ENCODE measurements at places on chromosomes 6 and 20.

GRCh38 chr20:19098806-19099578, 113.5 kb upstream of the SLC24A3 start:
- DNase-seq = no peak

- no peak for DNase-seq
Observed at GRCh38 chr6:69973138-69973537, 106.8 kb downstream of the COL19A1 start.

GRCh38 chr6:132893772-132894490, 79.6 kb downstream of the RPS12 start:
- DNase-seq = no peak

GRCh38 chr6:139016337-139017213, 12.0 kb upstream of the ABRACL start:
- DNase-seq = no peak

DNA sequence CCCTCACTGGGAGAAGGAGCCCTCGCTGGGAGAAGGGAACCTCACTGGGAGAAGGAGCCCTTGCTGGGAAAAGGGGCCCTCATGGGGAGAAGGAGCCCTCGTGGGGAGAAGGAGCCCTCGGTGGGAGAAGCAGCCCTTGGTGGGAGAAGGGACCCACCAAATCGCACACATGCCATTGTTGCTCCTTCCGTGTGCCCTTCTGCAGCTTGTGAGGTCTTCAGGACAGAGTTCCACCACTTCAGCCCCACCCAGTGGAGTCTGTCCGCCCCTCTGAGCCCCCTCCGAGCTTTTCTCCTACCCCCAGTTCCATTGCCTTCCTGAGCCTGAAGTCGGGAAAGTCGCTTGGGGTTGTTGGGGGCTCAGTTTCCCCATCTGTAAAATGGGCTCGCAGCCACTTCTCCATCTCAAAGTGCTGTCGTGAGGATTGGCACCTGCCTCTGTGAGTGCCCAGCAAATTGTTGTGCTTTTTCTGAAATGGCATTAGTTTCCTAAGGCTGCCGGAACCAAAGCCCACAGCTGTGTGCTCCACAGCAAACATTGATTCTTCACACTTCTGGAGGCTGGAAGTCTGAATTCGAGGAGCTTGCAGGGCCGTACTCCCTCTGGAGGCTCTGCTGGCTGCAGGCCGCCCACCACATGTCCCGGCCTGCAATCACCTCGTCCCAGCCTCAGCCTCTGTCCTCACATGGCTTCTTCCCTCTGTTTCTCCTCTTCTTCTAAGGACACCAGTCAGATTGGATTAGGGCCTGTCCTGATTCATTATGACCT, 124.7 kb upstream of the PMEPA1 start:
- DNase-seq = peak; percentile 30

DNA sequence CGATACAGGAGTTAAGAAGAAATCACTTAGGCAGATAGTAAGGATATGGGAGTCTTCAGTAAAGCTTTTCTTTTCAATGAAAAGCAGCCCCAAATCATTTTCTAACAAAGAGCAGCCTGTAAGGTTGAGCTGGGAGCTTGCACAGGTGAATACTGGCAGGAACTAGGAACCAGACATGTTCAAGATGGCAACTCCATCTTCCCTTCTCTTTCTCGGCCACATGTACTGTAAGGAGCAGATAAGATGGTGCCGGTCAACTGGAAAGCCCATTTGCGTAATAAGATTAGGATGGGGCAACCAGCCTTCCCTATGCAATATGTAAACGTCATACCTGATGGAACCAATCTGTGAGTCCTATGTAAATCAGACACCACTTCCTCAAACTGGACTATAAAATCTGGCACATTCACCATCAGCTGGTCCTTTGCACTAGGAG, 46.2 kb upstream of the RNGTT start:
- DNase-seq = no peak

DNA sequence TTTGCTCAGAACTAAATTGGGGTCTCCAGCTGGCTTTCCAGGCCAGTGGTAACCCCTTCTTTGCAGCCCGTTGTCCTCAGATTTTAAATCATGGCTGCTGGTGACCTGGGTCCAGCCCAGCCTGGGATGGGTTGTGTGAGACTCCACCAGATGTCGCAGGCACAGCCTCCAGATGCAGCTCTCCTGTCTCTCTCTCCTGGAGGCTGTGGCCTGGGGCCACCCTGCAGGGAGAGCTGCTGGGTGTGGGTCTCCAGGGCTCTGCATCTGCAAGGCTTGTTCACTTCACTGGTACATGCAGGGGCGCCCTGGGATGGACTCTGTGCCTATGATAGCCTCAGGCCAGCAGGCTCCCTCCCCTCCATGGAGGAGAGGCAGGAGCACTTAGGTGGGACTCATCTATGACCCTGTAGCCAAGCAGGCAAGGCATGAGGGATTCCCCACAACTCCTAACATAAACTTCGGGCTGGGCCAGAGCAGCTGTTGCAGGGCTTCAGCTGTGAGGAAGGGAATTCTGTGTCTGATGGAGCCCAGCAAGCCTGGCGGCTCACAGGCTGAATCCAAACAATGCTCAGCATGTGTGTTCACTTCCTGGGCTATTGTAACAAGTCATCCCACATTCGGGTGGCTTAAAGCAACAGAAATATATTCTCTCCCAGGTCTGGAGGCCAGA, 94.7 kb upstream of the NXT1 start:
- DNase-seq = peak; percentile 67

- DNase-seq = peak; percentile 84
Observed at GRCh38 chr6:151044465-151045441, 179.3 kb downstream of the MTHFD1L start.

- DNase-seq = no peak
Observed at GRCh38 chr20:46063151-46063550, 26.6 kb downstream of the NCOA5 start.

DNA sequence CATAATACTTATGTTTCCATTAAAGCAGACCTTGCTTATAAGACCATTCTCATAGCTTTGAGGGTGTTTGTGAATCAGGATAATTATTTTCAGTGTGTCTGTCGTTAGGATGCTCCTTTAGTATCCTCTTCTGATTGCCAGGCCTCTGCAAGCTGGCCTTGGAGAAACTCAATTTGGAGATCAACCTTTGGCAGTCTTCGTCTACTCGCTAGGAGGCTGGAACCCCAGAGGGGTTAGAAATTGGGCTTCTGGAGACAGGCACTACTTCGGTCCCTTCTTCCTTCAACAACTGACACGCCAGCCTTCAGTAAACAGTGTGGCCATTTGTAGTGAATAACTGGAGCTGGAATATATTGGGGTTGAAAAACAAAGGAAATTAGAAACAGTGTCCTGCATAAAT, 100.8 kb upstream of the CITED2 start:
- no peak for DNase-seq

DNA sequence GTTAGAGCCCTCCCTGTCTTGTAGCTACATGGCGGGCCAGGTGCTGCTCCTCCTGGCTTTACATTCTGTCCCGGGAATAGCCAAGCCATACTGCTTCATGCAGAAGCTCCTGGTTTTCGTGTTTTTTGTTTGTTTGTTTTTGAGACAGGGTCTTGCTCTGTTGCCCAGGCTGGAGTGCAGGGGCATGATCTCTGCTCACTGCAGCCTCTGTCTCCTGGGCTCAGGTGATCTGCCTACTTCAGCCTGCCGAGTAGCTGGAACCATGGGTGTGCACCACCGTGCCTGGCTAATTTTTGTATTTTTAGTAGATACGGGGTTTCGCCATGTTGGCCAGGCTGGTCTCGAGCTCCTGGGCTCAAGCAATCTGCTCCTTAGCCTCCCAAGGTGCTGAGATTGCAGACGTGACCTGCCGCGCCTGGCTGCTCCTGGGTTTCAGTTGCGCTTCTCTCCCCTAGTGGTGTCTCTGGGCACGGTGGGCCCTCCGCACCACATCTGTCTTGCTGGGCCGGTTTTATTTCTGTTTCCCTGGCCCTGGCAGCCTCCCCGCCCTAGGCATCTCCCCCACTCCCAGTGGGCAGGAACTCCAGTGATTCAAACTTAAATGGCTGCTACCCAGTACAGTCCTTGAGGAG, 12.9 kb downstream of the CDYL start:
- no peak for DNase-seq
